Right renal cortex interstitium (tissue), 3 donors: ENCODE measurements at places on chromosomes 1 and 21.

- DNase-seq, result no peak
These were observed 19.6 kb downstream of the MTX1 start for GRCh38 chr1:155228096-155228427.

- DNase-seq, result peak; percentile 6
These were observed 425.5 kb downstream of the KCTD3 start for GRCh38 chr1:215992620-215993019.

GRCh38 chr1:97565886-97566285 is 354.9 kb downstream of the DPYD start:
- DNase-seq, result no peak

DNA sequence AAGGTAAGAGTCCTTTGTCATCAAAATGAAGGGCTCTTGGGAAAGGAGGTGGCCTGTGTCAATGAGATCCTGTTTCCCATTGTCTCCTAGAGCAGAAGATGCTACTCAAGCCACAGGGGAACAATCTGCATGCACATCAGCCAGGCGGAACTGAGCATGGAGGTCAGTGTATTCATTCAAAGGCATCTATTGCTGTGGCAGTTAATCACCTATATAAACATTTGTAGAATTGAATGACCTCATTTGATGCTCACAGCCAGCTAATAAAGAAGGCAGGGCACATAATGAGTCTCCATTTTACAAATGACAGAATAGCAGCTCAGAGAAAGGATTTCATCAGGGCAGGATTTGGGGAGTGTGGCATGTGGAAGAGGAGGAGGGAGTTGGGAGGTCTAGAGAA is 5.7 kb upstream of the FYB2 start:
- DNase-seq, result no peak

- no peak for DNase-seq
These were observed 69.3 kb downstream of the RPS6KC1 start for GRCh38 chr1:213120386-213120785.

- no peak for DNase-seq
These were observed 60.3 kb downstream of the STUM start for GRCh38 chr1:226608699-226609505.

DNA sequence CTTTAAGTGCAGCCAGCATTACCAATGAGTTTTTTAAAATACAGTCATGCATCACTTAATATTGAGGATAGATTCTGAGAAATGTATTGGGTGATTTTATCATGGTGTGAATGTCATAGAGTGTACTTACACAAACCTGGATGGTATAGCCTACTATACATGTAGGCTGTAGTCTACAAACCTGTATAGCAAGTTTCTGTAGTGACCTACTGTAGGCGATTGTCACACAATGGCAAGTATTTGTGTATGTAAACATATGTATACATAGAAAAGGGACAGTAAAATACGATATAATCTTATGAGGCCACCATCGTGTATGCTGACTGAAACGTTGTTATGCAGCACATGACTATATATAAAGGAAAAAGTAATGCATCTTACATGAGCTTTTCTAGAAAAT is 48.2 kb downstream of the RPE65 start:
- no peak for DNase-seq

DNA sequence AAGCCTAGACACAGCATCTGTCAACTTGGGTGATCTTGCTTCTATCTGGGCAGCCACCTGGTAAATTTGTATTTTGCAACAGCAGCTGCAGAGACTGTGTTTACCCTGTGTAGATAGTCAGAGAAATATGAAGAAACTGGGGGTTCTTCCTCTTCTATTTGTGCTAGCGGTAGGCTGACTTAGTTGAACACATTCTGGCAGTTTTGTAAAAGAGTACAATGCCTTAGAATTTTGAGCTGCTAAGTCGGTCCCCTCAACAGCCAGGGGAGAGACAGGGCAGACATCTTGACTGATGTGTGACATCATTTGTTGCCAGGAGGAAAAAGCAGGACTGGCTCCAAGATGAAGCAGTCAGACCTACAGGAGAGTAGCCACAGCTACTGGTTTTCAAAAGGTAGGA is 53.7 kb downstream of the KCNJ6 start:
- no peak for DNase-seq

DNA sequence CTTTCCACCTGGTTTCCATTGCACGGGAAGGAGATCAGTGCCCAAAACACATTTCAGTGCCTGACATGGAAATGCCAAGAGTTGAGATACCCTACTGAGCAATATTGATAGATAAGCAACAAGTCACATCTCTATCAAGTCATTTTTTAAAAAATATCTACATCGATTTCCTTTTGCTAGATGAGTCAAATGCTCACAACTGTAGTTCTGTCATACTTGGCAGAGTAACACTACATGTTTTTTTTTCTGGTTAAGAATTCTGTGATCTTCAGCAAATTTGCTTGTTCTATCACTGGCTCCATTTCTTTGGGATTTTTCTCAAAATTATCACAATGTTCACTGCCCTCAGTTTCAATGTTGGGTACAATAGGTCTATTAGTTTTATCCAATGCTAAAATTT is 145.4 kb downstream of the ZC3H11B start:
- DNase-seq, result no peak

- DNase-seq, result no peak
These were observed 11.1 kb upstream of the ATF3 start for GRCh38 chr1:212597487-212597886.

DNA sequence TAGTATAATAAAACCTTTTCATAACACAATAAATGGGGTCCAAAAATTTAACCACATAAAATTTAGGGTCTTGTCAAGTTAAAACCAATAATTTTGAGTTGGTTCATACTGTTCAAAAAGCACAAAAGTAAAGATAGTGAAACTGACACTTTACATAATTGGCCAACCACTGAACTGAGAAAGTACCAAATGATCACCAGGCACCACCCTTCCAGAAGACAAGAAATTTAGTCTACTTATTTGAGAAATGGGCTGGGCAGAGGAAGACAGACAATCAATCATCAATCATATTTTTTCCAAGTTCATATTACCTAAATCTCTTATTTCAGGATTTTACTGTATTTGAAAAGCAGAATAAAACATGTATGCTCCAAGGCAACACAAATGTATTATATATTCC is 6.5 kb upstream of the GOLPH3L start:
- no peak for DNase-seq

DNA sequence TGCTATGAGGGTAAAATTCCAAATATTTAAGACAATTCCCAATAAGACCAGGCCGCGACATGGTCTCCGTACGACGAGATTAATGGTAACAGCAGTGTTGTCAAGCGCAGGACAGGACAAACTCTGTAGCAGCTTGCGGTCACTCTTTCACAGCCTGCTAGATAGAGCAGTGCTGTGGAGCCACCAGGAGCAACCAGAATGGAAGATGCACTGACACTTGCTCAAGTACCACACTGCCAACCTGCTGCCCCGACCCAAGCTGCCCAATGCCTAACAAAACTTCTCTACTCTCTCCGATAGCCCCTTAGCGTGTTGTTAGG is 636 bp downstream of the WARS2 start:
- DNase-seq, result peak; percentile 58

- no peak for DNase-seq
These were observed 137.4 kb downstream of the KAZN start for GRCh38 chr1:14735841-14736240.

DNA sequence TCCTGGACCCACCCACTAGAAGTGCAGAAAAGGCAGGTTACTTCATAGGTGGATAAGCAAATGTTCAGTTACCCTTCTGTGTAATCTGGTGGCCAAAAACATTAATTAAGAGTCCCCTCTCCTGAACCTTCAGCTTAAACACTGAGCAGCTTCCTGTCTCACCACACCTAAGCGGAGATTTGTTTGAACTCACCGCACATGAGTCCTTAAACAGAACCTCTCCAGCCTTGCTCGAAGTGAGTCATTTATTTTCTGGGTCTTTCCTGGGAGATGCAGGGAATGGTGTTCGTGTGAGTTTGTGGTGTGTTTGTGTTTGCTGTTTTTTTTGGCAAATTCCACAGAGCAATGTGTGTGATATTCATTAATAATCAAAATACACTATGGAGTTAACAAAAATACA is 7.6 kb upstream of the FNBP1L start:
- DNase-seq, result no peak

- no peak for DNase-seq
These were observed 8.3 kb downstream of the KDF1 start for GRCh38 chr1:26951821-26952497.

GRCh38 chr1:31981456-31981839 is 32.2 kb upstream of the KHDRBS1 start:
- DNase-seq, result no peak

DNA sequence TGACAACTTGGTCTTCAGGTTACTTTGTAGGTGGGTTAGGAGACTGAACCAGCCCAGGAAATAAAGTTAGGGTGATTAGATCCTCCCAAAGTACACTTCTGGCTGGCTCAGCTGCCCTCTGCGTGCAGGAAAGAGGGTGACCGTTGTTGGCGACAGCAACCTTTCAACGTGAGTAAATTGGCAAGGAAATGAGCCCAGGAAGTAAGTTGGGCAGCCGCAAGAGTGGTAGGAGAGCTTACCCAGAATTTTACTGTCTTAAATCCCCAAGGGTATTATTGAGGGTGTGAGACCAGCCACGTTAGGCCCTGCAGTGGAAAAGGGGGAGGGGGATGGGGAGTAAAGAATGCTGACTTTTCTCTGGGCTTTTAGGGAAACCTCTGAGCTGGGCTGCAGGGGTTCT is 1.6 kb downstream of the TENT5C start:
- DNase-seq, result no peak

DNA sequence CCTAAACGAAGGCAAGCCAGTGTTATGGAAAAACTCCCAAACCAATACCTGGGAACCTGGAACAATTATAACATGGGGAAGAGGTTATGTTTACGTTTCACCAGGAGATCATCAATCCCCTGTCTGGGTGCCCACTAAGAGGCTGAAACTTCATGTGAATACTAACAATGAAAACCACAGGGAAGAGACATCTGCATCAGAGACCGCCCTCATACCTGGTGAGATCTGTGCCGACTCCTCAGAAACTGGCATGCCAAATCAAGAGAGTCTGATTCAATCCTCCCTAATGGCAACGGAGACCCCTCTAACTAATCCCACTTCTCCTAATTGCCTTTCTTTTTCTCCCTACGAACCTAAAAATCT is 163.2 kb downstream of the IER5 start:
- DNase-seq, result no peak

DNA sequence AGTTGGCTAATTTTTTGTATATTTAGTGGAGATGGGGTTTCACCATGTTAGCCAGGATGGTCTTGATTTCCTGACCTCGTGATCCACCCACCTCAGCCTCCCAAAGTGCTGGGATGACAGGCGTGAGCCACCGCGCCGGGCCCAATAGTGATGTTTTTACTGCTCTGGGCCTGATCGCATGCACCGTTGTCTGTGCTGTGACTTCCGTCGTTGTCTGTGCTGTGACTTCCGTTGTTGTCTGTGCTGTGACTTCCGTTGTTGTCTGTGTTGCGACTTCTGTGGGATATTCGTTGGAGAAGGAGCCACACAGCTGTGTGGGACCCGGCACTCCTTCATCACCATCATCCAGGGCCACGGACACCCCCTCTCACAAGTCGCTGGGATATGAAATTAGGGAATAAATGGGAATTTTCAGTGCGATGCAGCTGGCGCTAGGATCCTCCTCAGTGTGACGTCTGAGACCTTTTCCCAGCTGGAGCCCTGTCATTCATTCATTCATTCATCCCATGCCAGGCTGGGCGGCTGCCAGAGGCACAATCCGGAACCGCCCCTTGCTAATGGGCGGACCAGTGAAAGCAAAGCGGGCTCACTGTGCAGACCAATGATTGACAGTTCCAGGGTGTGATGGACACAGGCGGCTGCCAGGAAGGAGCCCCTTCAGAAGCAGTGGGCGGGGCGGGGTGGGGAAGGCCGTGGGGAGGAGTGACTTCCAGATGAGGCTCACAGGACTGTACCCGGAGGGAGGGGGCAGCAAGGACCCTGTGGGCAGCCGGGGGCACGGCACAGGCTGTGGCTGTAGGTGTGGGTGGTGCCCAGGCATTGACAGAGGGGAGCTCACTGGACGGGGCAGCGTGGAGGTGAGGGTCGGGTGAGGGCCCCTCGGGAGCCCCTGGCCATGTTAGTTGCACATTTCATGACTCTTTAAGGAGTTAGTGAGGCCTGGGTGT is 48.9 kb downstream of the PRKCZ start:
- DNase-seq, result no peak

GRCh38 chr1:60222360-60223115 is 149.0 kb upstream of the C1orf87 start:
- peak; percentile 2 for DNase-seq

DNA sequence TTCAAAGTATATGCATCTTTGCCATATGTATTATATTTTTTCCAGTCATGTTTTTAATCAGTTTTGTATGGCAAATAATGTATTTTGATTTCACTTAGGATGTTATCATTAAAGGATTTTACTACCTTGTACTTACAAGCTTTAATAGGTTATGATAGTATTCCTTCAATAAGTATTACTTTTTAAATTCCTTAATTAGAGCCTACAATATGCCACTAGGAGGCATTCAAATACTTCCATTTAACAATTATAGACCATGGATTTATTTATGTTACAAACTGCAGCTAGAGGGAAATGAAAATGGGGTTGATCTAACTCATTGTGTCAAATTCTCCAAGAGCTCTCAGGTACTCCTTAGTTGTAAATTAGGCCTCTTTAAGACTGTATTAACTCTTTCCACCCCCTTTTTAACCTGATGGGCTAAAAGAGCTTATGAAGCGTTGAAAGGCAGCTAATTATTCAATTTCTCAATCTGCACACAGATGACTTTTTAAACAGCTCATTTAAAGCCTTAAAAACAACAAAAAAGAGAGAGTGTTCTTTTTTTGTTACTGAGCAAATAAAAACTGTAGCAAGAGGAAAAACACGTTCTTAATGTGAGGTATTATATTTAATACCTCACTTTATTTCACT is 156.2 kb downstream of the DENND1B start:
- DNase-seq, result no peak
